ENCODE measurements at places on chromosomes 3 and 15.

DNA sequence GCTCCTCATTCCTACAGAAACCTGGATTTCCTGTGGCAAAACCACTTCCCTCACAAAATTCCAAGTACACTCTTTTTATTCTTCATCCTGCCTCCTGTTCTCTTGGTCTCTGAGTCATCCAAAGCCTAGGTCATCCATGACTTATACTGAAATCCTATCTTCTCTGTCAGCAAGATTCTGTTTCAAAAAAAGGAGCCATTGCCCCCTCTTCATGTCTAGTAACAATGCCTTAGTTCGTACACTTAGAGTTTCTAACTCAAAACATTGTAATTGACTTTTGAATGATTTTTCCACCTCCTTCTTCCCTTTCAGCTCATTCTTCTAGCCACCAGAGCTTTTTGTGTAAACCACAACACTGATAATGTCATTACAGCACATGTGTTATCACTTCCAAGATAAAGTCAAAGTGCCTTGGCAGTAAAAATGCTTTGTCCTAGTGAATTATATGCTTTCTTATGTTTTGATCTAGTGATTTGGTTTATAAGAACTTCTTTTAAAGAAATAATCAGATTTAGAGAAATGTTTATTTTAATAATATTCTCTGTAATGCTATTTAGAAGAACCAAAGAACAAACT is 256.5 kb upstream of the NECTIN3 start:
- no peak for DNase-seq
- no peak overlapping the region for H3K4me3 ChIP-seq
- peaks cover 5% of the 10 kb centered on the region for H3K36me3 ChIP-seq
- no peak overlapping the region for H3K27ac ChIP-seq

DNA sequence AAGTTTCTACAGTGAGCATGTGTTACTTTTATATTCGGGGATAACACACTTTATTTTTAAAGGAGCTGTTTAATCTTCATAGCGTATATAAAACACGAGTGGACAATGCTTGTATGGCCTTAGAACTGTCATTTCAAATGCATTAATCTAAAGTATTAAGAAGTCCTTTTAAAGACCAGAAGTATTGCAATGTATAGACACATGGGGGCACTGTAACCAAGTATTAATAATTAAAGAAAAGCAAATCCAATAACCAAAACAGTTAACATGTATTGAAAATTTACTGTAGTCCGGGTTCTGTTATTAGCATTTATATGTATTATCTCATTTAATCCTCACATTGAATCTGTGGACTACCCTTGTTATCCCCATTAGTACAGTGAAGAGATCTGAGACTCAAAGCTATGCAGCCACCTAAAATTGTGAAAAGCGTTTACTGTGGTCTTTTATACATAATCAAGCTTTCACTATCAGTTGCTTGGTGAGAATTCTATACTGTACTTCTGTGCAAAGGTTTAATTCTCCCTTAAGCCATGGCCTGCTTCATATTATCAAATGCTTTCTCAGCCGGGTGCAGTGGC is 10.1 kb downstream of the ARL14 start:
- H3K36me3 ChIP-seq = no peaks in the 10 kb centered on the region
- H3K4me1 ChIP-seq = no peaks in the 10 kb centered on the region
- no peak overlapping the region for H3K27ac ChIP-seq

- H3K4me3 ChIP-seq = no peak overlapping the region
- H3K36me3 ChIP-seq = no peaks in the 10 kb centered on the region
- H3K4me1 ChIP-seq = peaks cover 2% of the 10 kb centered on the region
Observed at GRCh38 chr15:81475471-81475870, 101.5 kb upstream of the TMC3 start.

DNA sequence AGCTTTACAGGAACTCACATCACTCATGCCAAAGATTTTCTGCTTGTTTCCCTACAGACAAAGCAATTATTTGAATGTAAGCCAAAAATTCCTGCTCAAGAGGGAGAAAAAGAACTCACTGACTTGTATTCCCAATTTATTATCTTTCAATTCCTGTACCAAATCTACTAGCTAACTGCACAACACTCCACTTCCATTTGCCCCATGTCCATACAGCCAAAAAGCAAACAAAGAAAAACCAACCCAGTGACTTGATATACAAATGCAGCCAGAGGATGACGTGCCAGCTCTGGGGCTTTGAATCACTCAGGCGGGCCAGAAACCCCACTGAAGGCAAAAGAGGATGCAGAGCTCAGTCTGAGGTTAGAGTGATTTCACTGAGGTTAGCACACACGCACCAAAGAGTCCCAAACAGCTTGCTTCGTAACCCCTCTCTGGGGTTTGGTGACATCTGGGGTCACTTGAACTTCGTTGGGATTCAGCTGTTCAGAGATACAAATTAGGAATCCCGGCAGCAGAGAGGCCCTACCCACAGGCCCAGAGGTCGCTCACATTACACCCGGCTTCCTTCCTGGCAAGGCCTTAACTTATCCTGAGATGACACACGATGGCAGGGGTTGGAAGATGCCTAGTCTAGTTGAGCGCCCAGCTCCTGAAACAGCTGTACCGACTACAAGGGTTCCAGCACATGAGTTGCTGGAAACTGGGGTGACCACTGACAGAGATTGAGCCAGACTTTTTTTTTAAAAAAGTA is 1.6 kb downstream of the RFTN1 start:
- no peak for DNase-seq
- peaks cover 61% of the 10 kb centered on the region for H3K27me3 ChIP-seq

DNA sequence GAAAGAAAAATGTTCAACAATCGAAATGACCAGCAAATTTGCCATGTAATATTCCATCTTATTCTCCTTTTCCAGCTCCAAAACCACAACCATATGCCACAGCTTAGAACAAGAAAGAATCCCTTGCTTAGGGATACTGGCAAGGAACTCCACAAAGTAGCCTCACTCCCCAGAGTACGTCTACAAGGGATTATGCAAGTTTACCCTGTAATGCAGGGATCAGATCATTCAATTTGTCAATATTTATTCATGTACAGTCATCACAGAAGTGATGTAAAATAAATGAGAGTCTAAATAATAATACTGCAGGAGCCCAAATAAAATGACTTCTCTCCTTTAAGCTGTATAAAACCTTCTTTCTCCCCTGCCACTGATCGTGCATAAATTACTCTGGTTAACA is 23.5 kb upstream of the MYO1E start:
- H3K36me3 ChIP-seq = no peaks in the 10 kb centered on the region
- no peak for DNase-seq
- H3K4me1 ChIP-seq = no peaks in the 10 kb centered on the region
- no peak overlapping the region for H3K27ac ChIP-seq

- DNase-seq = no peak
- H3K4me1 ChIP-seq = no peaks in the 10 kb centered on the region
- no peaks in the 10 kb centered on the region for H3K27me3 ChIP-seq
- H3K36me3 ChIP-seq = peaks cover 26% of the 10 kb centered on the region
- H3K27ac ChIP-seq = no peak overlapping the region
Observed at GRCh38 chr3:71478568-71478967, 105.0 kb downstream of the FOXP1 start.

DNA sequence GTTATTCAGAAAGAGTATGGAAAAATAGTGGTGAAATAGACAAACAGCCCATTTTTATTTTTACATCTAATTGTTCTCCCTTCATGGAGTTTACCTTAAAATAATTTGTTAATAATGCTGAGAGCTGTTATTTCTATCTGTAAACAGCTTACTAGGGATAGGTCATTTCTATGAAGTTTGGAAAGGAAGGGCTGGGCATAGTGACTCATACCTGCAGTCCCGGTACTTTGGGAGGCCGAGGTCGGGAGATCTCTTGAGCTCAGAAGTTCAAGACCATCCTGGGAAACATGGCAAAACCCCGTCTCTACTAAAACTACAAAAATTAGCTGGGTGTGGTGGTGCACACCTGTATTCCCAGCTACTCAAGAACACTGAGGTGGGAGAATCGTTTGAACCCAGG is 624.3 kb upstream of the LMCD1 start:
- H3K4me1 ChIP-seq = peaks cover 9% of the 10 kb centered on the region
- no peak for DNase-seq
- H3K36me3 ChIP-seq = no peaks in the 10 kb centered on the region
- H3K27ac ChIP-seq = peak overlapping the region; percentile 70

GRCh38 chr15:78147566-78147965 is 1.6 kb upstream of the IDH3A start:
- DNase-seq = no peak
- peak overlapping the region; percentile 76 for H3K4me3 ChIP-seq
- H3K4me1 ChIP-seq = peaks cover 23% of the 10 kb centered on the region
- H3K36me3 ChIP-seq = peaks cover 3% of the 10 kb centered on the region

- H3K36me3 ChIP-seq = no peaks in the 10 kb centered on the region
- H3K4me3 ChIP-seq = no peak overlapping the region
- H3K27me3 ChIP-seq = no peaks in the 10 kb centered on the region
- no peak overlapping the region for H3K27ac ChIP-seq
- DNase-seq = no peak
Observed at GRCh38 chr15:27327467-27328025, 356.6 kb downstream of the GABRG3 start.

DNA sequence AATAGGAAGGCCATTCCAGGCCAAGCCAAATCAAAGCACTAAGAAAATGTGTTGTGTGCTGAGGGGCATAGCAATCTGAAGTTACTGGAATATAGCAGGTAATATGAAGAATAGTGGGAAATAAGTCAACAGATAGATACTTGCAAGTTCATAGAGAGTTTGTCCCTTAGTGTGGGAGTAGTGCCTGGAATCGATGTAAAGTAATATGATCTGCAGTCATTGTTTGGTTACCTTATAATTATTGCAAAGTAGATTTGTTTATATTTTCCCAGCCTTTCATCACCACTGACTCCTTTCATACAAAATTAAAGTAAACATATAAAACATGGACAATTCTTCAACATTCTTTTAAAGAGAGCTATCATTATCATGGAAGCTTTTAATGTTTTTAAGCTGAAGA is 420.9 kb upstream of the NECTIN3 start:
- H3K27me3 ChIP-seq = no peaks in the 10 kb centered on the region
- H3K36me3 ChIP-seq = no peaks in the 10 kb centered on the region
- H3K4me1 ChIP-seq = peaks cover 4% of the 10 kb centered on the region
- DNase-seq = no peak

DNA sequence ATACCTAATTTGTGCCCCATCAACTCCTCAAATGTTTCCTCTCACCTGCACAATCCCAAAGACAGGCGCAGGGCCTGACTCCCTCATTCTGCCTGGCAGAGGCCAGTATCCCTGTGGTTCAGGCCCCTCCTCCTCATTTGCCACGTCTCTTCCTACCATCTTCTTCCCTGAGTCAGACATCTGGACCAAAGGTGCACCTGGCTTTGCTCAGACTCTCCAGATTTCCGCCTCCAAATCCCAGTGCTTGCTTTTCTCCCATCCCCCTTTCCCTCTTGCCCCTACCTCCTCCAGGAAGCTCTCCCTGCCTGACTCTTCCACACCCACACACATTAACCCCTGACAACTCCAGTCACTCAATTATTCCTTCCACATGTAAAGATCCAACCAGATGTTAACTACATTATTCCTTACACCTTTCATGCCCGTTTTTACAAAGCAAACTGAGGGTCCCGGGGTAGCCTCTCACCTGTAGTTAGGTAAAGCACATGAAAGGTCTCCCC is 19.6 kb downstream of the SEMA7A start:
- no peak overlapping the region for H3K4me3 ChIP-seq
- H3K4me1 ChIP-seq = peaks cover 14% of the 10 kb centered on the region
- no peak for DNase-seq
- peaks cover 9% of the 10 kb centered on the region for H3K36me3 ChIP-seq

- peaks cover 7% of the 10 kb centered on the region for H3K36me3 ChIP-seq
- peaks cover 10% of the 10 kb centered on the region for H3K4me1 ChIP-seq
- H3K27ac ChIP-seq = no peak overlapping the region
- H3K4me3 ChIP-seq = no peak overlapping the region
- no peak for DNase-seq
- no peaks in the 10 kb centered on the region for H3K27me3 ChIP-seq
Observed at GRCh38 chr15:71197620-71198019, 82.3 kb downstream of the THSD4 start.

DNA sequence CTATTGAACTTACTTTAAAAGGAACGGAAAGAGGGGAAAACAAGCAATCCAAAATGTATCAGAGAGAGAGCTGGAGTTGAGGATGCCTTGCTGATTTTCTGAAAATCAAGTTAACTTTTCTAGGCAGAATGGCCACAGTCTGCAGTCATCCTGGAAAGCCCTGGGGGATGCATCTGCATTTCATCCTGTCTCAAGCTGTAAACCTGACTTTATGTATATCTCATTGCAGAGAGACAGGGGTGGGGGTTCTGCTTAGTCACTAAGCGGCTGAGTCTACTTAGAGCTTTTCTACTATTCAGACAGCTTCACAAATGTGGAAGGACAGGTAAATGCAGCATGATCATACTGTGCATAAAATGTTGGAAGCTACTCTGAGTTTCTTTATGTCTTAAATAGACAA is 41.4 kb downstream of the MRPS25 start:
- no peaks in the 10 kb centered on the region for H3K4me1 ChIP-seq
- H3K4me3 ChIP-seq = no peak overlapping the region
- no peaks in the 10 kb centered on the region for H3K27me3 ChIP-seq
- no peak overlapping the region for H3K27ac ChIP-seq

DNA sequence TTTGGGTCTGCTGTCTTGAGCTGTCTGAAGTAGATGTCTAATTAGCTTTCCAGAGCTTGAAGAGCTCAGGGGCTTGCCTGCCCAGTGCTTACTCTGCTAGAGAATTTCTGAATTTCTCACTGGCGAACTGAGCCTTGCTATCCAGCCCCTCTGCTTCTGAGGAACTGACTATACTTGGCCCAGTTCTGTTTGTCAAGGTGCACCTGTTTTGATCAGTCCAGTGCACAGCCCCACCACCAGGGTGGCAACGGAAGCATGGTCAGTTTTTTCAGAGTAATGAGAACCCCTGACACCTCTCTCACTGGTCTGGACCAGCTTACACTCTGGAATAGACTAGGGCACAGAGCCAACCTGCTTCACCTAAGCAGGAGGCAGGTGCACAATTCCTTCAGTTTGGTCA is 25.2 kb downstream of the ITGB5 start:
- H3K27ac ChIP-seq = no peak overlapping the region
- peaks cover 8% of the 10 kb centered on the region for H3K4me1 ChIP-seq
- no peaks in the 10 kb centered on the region for H3K27me3 ChIP-seq
- DNase-seq = no peak
- no peak overlapping the region for H3K4me3 ChIP-seq

GRCh38 chr15:75697523-75697922 is 15.1 kb downstream of the CSPG4 start:
- H3K27ac ChIP-seq = no peak overlapping the region
- H3K4me1 ChIP-seq = peaks cover 28% of the 10 kb centered on the region
- peaks cover 8% of the 10 kb centered on the region for H3K27me3 ChIP-seq
- DNase-seq = no peak
- no peak overlapping the region for H3K4me3 ChIP-seq
- H3K36me3 ChIP-seq = no peaks in the 10 kb centered on the region

GRCh38 chr15:100002787-100003536 is 269.7 kb upstream of the LYSMD4 start:
- no peak for DNase-seq
- H3K4me3 ChIP-seq = no peak overlapping the region
- no peak overlapping the region for H3K27ac ChIP-seq
- H3K27me3 ChIP-seq = peaks cover 4% of the 10 kb centered on the region
- peaks cover 13% of the 10 kb centered on the region for H3K4me1 ChIP-seq

All from type B pancreatic cell (in vitro differentiated cells).